HFFc6 (cell line): ENCODE measurements at places on chromosomes 3 and 15. TPM values are rescaled to one million over a fixed set of nuclear protein-coding genes. Genes with fewer than 3 reads are reported as not detected.

- H3K36me3 ChIP-seq = no peaks in the 10 kb centered on the region
- H3K27ac ChIP-seq = peak overlapping the region; percentile 5; the same call in 1 of the 2 replicates
- peak; percentile 25 for DNase-seq
- no peaks in the 10 kb centered on the region for H3K27me3 ChIP-seq
- H3K4me1 ChIP-seq = peaks cover 20% of the 10 kb centered on the region
These were observed 1124.2 kb downstream of the NAALADL2 start for GRCh38 chr3:175983379-175983778.

DNA sequence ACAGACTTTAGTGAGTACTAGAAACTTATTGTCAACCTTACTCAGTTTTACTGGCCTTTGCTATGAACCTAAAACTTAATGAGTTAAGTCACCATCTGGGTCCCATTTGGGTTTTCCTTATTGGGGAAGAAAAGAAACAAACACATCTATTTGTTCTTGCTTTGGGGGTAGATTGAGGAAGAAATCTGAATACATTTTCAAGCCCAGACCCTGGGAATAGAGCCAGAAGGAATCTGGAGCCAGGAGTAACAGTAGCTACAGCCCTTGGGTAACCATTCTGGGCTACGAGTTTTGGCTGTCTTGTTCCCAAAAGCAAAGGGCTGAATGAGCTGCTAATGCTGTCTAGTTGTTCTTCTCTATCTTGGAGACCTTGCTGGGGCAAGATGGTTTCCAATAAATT, 16.5 kb downstream of the SLC12A1 start:
- H3K4me1 ChIP-seq = peaks cover 7% of the 10 kb centered on the region
- H3K27ac ChIP-seq = no peak overlapping the region
- no peak overlapping the region for H3K4me3 ChIP-seq
- DNase-seq = no peak

The KIF15 gene
- 5.3 to 9.4 TPM (median 8.3 TPM) in 3 replicates for total RNA-seq

The ACTRT3 gene
- 1.4 to 4.4 TPM (median 3.8 TPM) in 3 replicates for total RNA-seq

The ALCAM gene
- total RNA-seq = 299 to 348 TPM (median 348 TPM) in 3 replicates

DNA sequence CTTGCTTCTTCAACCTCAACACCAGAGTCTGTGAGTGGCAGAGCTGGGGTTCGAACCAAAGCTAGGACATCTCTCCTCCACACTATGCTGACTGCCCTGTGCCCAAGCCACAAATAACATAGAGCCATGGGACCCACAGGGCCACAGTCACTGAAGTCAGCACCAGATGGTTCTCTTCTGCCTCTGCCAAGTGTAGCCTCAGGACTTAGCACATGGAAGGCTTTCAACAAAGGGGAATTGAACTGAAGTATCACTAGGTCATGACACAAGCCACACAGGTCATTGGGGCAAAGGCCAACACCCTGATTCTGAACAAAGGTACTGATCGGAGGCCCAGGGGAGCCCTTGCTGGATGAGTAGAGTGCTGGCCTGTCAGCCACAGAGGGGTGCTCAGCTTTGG, 83.6 kb downstream of the BDH1 start:
- peaks cover 2% of the 10 kb centered on the region; the same call in 1 of the 2 replicates for H3K27me3 ChIP-seq
- H3K4me1 ChIP-seq = peaks cover 39% of the 10 kb centered on the region
- H3K27ac ChIP-seq = no peak overlapping the region
- no peaks in the 10 kb centered on the region for H3K36me3 ChIP-seq
- H3K4me3 ChIP-seq = no peak overlapping the region

DNA sequence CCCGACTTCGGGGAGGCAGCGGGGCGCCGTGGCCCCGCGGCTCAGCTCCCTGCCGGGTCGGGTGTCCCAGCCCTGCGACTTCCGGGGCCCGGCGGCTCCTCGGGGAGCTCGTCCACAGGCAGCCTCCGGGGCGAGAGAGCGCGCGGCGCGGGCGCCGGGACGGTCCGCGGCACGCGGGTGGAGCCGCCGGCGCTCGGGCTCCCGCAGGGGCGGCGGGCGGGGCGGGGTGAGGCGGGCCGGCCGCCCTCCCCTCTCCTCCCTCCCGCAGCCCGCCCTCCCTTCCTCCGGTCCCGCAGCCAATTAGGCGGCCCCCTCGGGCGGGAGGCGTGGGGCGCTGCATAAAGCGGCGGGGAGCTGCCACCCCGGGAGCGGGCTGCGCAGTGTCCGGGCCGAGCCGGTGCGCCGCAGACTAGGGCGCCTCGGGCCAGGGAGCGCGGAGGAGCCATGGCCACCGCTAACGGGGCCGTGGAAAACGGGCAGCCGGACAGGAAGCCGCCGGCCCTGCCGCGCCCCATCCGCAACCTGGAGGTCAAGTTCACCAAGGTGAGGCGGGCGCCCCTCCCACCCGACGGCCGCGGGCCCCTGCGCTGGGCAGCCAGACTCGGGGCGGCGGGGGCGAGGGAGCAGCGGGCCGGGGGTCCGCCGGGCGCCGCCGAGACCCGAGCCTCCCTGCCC, at the start of gene ALDH1A3:
Gene ALDH1A3 (plus strand): TSS at position 368 of the 675 bp plus-strand sequence. CDS start 77 bp downstream, at position 445.
- no peak for DNase-seq
- peaks cover 19% of the 10 kb centered on the region for H3K27me3 ChIP-seq
- no peak within 1 kb of the TSS for H3K27ac ChIP-seq
- H3K4me3 ChIP-seq = peak within 1 kb of the TSS; percentile 74
- no peaks in the 10 kb centered on the region for H3K4me1 ChIP-seq
- no peaks in the 10 kb centered on the region for H3K36me3 ChIP-seq

The ANKDD1A gene
- total RNA-seq = 1.4 and 1.9 TPM in 2 replicates

DNA sequence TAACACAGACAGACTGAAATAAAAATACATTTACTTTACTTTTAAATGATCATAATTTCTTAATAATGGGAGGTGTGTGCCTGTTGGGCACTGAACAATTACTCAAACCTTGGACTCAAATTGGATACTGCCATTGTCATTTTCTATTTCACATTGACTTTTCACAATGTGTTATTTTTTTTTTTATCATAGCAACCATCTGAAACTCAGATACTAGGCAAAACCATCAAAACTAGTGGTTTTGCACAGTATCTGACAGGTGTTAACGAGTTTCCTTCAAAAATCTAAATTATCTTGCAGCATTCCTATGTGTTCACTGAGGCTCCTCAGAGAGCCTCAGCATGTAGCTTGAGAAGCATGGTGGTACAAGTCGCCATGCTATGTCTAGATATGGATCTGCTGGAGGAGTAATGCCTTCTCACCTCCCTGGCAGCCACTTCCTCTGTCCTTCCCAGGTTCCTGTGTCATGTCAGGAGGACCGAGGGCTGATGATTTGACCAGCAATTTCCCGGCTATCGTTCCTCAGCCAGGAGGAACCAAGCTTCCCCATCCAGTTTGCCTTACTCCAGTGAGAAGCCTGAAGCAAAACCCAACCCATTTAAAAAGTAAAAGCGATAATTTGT, 29.9 kb upstream of the RFTN1 start:
- H3K27me3 ChIP-seq = peaks cover 36% of the 10 kb centered on the region
- peaks cover 2% of the 10 kb centered on the region for H3K4me1 ChIP-seq
- H3K4me3 ChIP-seq = no peak overlapping the region
- no peaks in the 10 kb centered on the region for H3K36me3 ChIP-seq
- DNase-seq = no peak
- H3K27ac ChIP-seq = no peak overlapping the region

The SLC22A13 gene
- total RNA-seq = 0.20 and 0.39 TPM in 2 replicates

DNA sequence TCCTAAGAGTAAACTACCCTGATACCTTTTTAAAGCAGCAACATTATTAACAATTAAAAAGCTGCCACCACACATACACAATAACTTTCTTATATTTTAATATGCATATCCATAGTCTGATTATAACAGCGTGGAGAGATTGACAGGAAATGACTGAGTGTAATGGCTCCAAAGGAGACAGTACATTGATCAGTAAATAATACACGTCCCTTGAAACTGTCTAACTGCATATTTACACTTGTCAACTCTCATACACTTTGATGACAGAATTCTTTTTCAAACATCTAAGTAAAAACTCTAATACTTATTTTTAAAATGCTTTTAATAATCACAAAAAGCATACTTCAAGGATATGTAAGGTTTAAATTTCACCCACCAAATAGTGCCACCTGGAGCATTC, 99.5 kb downstream of the FOXP1 start:
- no peaks in the 10 kb centered on the region for H3K27me3 ChIP-seq
- no peaks in the 10 kb centered on the region for H3K36me3 ChIP-seq
- no peaks in the 10 kb centered on the region for H3K4me1 ChIP-seq

The ARGFX gene
- total RNA-seq = not detected in 3 replicates

GRCh38 chr3:155553780-155554179, 191.1 kb downstream of the PLCH1 start:
- no peak overlapping the region for H3K27ac ChIP-seq
- no peaks in the 10 kb centered on the region for H3K4me1 ChIP-seq
- no peak overlapping the region for H3K4me3 ChIP-seq
- no peaks in the 10 kb centered on the region; the same call in 1 of the 2 replicates for H3K27me3 ChIP-seq

DNA sequence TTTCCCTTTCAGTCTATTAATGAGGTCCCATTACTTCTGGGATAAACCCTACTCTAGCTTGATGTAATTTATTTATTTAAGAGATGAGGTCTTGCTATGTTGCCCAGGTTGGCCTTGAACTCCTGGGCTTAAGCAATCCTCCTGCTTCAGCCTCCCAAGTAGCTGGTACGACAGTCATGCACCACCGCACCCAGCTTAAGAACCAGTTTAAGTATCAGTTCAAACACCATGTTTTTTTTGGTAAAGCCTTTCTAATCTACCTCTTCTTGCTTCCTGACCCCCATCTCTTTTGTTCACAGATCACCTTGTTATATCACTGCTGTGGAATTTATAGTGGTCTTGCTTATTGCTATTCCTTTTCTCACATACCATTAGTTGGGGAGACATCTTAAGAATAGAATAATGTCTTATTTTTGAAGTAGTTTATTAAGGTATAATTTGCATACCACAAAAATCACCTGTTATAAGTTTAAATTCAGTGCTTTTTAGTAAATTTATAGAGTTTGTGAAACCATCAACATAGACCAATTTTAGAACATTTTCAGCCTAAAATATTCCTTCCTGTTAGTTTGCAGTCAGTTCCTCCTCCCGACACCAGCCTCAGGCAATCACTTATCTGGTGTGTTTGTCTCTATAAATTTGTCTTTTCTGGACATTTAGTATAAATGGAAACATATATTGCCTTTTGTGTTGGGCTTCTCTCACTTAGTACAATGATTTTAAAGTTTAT, 257.9 kb downstream of the PDCD6IP start:
- no peaks in the 10 kb centered on the region for H3K36me3 ChIP-seq
- no peak for DNase-seq
- no peak overlapping the region for H3K27ac ChIP-seq
- H3K4me3 ChIP-seq = no peak overlapping the region

DNA sequence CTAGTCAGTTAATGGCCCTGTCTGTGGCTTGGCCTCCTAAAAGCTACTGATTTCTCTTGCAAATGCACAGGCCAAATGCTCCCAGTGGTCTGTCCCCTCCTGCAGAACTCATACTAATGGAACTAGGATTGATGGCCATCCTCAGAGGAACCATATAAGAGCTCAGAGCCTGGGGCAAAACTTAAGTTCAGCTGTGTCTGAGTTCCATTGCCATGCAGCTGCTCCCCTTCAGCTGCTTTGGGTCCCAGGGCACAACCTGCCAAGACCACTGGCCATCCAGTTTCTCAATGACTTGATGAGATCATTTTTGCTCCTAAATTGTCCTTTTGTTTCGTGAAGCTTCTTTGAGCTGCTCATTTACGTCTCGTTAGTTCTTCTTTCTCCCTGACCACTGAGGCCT, 529.5 kb upstream of the TBL1XR1 start:
- peaks cover 62% of the 10 kb centered on the region for H3K4me1 ChIP-seq
- no peak overlapping the region for H3K27ac ChIP-seq
- peaks cover 2% of the 10 kb centered on the region; the same call in 1 of the 2 replicates for H3K27me3 ChIP-seq
- DNase-seq = no peak
- H3K4me3 ChIP-seq = no peak overlapping the region
- no peaks in the 10 kb centered on the region for H3K36me3 ChIP-seq

The VGLL3 gene
- 145 to 193 TPM (median 166 TPM) in 3 replicates for total RNA-seq

DNA sequence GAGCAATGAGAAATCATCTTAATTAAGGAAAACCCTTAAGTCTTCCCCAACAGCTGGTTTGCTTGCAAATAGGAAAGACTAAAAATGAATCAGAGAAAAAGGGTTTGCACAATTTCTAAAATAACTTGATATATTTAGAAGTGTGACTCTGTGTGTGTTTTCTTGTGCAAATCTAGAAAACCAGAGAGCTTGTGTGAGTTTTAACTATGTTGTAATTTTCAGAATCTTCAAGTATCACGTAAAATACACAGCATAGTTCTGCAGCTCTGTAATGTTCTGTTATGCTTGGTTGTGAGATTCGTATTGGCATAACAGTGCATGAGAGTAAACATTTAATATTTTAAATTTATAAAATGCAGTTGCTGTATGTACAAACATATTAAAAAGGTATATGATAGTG, 74.7 kb upstream of the GAP43 start:
- H3K27me3 ChIP-seq = no peaks in the 10 kb centered on the region; the same call in 1 of the 2 replicates
- H3K4me3 ChIP-seq = no peak overlapping the region
- no peak for DNase-seq

GRCh38 chr15:41877631-41878354, 16.1 kb downstream of the SPTBN5 start:
- DNase-seq = no peak
- H3K36me3 ChIP-seq = no peaks in the 10 kb centered on the region
- no peak overlapping the region for H3K4me3 ChIP-seq
- no peak overlapping the region for H3K27ac ChIP-seq

DNA sequence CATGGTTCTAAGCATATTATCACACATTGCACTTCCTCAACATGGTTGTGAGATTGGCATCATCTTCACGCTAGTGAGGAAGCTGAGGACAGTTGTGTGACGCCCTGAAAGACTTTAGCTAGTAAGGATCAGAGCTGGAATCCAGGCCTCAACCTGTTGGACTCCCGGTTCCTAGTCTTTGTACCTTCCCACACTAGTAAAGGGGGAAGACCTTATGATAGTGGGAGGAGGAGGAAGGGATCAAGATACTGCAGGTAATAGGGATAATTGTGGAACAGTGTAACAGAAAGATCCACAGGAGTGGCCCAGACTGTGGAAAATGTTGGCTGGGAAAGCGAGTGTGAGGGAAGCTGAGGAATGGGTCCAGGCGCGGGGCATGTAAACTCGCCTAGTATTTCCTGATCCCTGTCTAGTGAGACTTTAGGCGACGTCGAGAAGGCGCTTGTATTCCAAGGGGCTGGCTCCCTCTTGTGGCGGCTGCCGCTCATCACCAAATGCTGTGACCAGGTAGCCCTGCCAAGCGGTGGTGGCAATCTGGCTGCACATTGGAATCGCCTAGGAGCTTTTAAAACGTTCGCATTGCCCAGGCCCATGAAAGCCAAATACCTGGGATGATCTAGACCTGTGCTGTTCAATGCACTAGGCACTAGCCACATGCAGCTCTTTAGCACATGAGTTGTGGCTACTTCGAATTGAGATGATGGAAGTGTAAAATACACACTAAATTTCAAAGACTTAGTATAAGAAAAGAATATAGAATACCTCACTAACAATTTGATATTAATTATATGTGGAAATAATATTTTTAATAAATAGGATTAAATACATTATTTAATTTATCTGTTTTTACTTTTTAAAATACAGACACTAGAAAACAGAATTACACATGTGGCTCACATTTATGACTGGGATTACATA, 38.8 kb upstream of the CLDN18 start:
- H3K36me3 ChIP-seq = no peaks in the 10 kb centered on the region
- no peaks in the 10 kb centered on the region for H3K4me1 ChIP-seq
- H3K27ac ChIP-seq = no peak overlapping the region
- peaks cover 7% of the 10 kb centered on the region for H3K27me3 ChIP-seq
